Right atrium auricular region (tissue), 2 donors: ENCODE measurements at places on chromosomes 6 and 20. TPM values are rescaled to one million over a fixed set of nuclear protein-coding genes. Genes with fewer than 3 reads are reported as not detected.
A peak's percentile ranks its signal among the peaks of the same experiment; 100 is the strongest.

The GSTA4 gene
- 12.1 TPM for total RNA-seq

The COL12A1 gene
- 29.7 TPM for total RNA-seq

GRCh38 chr6:29872791-29873190 is 45.2 kb downstream of the HLA-G start:
- DNase-seq: no peak

DNA sequence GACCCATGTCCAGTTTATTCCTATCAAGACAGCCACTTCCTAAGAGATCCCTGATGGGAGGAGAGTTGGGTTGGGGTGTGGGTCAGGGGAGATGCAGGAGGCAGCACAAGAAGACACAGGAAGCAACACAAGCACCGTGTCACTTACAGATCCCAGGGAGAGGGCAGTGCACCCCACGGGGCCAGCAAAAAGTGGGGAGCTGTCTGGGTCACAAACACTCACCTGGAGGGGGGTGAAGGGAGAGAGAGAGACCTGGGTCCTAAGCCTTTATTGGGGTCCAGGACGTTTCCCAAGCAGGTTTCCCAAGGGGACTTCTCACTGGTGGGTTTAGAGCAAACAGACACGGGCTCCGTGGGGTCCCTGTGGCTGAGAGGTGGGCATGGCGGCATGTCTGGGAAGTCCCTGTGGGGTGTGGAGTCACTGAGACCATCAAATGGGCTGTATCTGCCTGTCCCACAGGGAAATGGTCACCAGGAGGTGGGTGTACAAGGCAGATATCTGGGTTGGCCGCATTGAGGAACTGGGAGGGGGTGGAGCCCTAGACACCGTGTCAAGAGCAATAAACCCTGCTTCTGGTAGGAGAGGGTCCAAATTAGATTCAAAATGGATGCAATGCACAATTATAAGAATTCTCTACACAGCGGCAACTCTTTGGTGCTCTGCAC is 1.6 kb upstream of the CD93 start:
- no peak for DNase-seq

The ZFP57 gene
- 0.30 TPM for total RNA-seq

DNA sequence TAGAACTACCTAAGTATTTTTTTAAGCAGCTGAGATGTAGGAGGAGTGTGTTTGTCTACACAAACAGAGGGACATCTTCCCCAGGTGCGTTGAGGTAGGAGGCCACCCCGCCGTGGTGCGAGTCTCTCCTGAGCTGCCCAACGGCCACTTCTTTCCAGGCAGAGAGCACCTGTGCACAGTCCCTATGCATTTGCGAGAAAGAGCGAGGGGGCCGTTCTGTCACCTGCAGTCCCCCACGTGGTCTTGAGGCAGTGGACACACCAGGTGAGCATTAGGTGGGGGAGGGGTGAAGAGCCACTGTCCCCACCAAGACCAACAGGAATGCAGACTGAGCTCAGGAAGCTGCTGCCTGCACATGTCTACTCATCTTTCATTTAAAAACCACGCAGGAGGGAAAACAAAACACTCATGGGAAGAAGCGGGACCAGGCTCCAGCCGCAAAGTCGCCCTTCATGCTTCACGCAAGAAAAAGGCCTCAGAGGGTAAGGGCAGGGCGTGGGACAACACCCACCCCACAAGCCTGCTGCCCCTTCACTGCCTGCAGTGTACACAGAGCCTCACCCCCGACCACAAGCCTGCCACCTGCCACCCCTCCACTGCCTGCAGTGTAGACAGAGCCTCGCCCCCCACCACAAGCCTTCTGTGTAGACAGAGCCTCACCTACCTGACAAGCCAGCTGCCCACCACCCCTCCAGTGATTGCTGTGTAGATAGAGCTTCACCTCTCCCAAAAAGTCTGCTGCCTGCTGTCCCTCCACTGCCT is 142.0 kb downstream of the DLL1 start:
- no peak for DNase-seq

- no peak for DNase-seq
Measured at GRCh38 chr20:50151034-50151743, 2.3 kb downstream of the PEDS1 start.

The HUS1B gene
- not detected for total RNA-seq

The PKHD1 gene
- total RNA-seq: not detected

DNA sequence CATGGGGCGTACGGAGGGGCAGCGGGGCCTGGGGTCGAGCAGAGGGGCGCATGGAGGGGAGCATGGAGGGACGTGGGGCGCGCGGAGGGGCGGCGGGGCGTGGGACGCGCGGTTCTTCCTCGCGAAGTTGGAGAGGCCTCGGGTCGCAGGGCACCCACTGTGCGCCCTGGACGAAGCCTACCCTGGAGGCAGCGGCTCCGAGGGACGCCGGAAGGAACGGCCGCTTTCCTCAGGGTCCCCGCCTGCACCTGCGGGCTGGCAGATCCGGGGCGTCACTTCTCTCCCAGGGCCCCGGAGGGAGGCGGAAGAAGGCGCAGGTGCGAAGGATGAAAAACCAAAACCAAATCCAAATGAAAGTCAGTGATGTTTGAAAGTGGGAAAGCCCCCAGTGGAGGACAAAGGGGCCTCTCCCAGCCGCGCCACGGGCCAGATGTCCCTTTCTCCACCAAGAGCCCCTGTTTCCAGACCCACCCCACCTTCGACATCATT is 142.1 kb upstream of the PDE10A start:
- no peak for DNase-seq

- no peak for DNase-seq
Measured at GRCh38 chr20:45098103-45098773, 2.7 kb downstream of the KCNS1 start.

The MAS1 gene
- total RNA-seq: not detected

- DNase-seq: peak; percentile 70
Measured at GRCh38 chr6:25014791-25015560, 79.2 kb upstream of the RIPOR2 start.

The TRDN gene
- 217 TPM for total RNA-seq

- DNase-seq: peak; percentile 69
Measured at GRCh38 chr6:89610149-89610642, 28.4 kb downstream of the LYRM2 start.

The CLPSL1 gene
- not detected for total RNA-seq

DNA sequence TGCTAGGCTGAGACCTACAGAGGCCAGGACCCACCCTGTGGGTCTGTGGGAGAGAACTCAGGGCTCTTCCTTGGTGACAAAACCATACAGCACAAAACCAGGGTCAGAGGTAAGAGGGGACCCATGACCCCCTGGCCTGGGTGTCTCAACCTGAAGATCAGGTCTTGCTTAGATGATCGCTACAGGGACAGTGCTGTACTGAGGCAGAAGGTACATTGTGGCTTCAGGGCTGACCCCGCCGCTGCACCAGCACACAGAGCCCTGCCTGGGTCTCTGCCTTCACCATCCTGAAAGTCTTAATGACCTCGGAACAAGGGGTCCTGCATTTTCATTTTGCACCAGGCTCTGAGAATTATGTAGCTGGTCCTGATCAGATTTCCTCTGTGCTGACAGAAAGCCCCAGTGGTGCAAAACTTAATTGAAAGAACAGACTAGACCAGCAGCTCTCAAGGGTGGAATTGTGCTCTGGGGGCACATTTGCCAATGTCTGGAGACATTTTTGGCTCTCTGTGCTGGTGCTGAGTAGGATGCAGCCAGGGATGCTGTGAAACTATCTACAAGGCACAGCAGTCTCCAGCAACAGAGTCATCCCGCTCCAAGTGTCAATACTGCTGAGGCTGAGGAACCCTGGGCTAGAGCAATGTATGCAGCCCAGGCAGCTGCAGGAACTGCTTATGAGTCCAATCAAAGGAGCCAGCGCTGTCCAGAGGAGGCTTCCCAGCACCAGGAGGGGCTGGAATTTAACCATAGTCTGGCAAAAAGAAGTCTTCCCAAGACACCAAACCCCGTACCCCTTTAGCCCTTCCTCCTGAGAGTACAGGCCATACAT is 254.9 kb downstream of the ERMARD start:
- no peak for DNase-seq

The FUT9 gene
- not detected for total RNA-seq

The FOXS1 gene
- 4.2 TPM for total RNA-seq
